ENCODE measurements at places on chromosomes 1 and 21.
A peak's percentile ranks its signal among the peaks of the same experiment; 100 is the strongest.

GRCh38 chr1:63112155-63112900 lies 210.0 kb upstream of the FOXD3 start:
- no peak for DNase-seq

DNA sequence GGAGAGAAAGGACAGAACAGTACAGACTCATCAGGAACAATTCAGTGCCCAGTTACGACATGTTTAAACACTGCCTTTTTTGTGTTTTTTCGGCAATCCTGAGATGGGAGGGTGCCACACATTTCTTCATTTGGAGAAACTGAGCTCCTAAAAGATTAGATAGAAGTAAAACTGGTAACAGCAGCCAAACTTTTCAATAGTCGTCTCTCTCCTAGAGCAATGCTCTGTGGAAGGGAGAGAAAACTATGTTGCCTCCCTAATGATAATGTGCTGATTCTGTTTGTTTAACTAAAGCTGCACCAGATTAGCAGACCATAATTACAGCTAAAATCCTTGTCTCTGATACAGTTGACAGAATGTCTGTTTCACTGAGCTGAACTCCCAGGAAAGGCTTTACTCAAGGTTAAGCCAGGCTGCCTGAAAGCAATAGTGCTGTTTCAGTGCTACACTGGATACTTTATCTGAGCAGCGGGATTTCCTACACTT lies 76.2 kb upstream of the CXADR start:
- DNase-seq, result no peak

DNA sequence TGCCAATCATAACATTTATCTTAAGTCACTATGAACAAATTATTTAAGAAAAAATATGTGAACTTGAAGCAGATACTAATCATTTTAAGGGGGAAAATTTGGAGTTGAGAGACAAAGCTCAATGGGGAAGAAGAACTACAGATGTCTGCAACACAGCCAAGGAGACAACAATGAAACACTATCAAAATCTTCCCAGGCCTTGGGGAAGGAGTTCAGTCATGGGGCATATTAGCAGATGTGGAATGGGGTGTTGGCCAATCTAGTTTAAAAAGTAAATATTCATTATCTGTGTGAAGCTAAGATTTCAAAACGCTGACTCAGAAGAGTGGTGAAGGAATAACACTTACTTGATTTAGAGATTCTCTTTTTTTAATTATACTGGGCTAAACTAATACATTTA lies 671.6 kb upstream of the ZP4 start:
- DNase-seq, result no peak

- no peak for DNase-seq
Measured at GRCh38 chr1:41935226-41935625, 16.5 kb upstream of the HIVEP3 start.

- no peak for DNase-seq
Measured at GRCh38 chr1:238468068-238468467, 577.3 kb upstream of the ZP4 start.

DNA sequence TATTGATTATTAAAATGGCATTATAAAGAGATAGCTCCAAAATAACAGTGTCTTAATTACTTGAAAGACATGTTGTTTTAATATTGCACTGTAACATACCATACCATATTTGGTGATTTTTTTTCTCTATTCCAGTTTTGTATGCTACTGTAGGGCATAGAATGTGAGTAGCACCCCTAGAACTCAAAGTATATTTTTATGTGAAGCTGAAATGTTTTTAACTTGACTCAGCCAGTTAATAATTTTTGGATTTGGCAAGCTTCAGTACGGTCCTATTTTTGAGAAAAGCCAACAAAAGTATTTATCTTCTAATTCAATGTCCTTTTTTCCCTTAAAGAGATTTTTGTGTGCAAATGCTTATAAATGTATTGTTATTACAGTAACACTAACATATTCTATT lies 593.8 kb downstream of the USP25 start:
- no peak for DNase-seq

DNA sequence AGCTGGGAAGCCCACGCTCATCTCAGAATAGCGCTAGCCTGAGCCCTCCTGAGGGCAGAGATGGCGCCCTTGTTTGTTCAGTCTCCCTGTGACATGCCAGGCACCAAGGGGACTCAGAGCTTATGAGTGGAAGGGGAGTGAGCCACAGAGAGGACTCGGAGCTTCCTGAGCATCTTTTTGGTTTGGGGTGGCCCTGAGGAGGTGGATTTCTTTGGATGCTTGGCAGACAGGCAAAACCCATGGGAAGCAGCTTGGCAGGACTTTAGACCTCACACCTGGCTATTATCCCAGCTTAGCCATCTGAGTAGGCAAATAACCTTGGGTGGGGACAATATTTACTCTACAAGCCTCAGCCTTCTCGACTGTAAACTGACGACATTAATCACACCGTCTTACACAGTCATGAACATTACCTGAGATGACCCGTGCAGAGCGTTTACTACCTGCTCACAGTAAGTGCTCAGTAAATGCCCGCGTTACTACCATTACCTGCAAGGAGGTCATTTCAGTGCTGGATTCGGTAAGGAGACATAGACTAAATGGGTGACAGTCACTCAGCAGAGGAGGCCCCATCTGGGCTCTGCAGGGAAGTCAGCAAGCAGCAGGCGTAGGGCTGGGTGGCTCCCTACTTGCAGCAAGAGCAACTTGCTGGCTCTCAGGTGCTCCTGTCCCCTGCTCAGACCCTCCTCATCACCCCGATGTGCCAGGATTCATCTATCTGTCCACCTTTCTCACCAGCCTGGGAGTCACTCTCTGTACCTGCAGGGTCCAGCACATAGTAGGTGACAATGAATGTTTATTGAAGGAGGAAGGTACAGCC lies 54.9 kb downstream of the KLHDC7A start:
- DNase-seq, result no peak

DNA sequence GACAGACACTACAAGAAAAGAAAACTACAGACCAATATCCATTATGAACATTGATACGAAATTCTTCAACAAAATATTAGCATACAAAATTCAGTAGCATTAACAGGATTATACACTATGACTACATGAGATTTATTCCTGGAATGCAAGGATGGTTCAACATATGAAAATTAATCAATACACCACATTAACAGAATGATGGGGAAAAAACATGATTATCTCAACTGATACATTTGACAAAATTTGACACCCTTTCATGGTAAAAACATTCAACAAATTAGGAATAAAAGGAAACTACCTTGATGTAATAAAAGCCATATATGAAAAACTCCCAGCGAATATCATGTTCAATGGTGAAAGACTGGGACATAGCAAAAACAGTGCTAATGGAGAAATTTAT lies 31.5 kb downstream of the TRPM2 start:
- DNase-seq, result no peak

DNA sequence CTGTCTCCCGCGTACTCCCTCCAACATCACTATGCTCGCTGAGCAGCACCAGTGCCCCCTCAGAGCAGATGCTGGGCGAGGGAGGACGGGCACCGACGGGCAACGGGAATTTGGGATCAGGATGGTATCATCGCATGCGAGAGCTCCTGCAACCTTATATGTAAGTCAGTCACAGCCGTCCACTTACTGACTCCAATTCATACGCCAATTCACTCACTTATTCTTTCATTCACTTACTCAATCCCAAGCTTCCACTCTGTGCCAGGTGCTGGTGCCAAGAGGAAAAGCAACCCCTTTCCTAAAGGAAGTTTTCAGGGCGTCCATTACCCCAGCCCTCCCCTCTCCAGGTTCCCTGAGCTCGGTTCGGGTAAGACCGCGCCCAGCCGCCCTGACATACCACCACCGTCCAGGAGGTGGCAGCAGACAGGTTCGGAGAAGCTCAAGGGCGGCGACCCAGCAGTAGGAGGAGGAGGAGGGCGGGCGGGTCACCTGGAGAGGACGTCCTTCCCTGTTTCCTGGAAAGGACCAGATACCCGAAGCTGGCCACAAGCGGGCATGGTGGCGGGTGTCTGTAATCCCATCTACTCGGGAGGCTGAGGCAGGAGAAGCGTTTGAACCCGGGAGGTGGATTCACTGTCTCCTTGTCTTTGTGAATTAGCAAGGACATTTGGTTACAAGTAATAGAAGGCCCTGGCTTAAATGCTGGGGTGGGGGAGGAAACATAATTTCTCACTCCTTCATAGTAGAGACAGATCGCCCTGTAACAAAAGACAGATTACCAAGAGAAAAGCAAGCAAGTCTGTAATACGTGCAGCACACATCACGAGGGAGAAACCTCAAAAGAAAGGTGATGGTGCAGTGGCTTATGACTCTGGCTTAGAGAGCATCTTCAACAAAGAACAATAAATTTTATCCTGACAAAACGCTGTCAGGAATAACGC lies 7.6 kb upstream of the IL22RA1 start:
- peak; percentile 66 for DNase-seq

DNA sequence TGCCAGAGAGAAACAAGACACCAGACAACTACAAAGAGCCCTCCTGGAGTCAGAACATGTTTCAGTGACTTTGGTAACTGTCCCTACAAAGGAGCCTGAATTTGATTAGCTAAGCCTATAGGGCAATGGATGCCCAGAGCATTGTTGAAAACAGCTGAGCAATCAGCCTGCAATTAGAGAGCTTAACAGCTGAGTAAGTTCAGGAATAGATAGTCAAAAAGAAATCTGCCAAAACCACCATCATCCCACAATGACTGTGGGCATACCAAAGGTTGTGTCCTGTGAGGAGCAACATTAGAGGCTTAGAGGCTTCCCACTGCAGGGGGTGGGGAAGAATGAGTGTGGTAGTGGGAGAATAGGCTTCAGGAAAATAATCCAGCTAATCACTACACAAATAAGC lies 32.1 kb downstream of the SH3BP5L start:
- DNase-seq, result no peak

GRCh38 chr21:41559658-41560631 lies 52.0 kb upstream of the TMPRSS2 start:
- no peak for DNase-seq

- no peak for DNase-seq
Measured at GRCh38 chr21:35506771-35507170, 457.7 kb upstream of the RUNX1 start.

DNA sequence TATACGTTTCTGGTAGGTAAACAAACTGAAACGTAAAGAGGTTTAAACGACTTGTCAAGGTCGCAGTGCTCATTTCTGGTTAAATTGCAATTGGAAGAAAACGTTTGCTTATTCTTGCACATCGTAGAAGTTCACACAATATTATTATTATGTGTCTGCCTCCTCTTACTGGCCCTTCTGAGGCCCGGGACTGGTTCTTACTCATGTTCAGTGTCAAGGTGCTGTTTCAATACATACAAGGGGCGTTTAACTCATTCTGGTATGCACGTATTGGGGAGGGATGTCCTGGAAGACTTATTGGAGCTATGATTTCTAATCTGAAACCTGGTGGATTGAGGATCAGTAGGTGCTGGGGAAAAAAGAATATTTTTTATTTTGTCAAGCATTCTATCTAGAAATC lies 932 bp downstream of the RPF1 start:
- DNase-seq, result no peak

- DNase-seq, result no peak
Measured at GRCh38 chr1:94772845-94773244, 47.3 kb upstream of the SLC44A3 start.

DNA sequence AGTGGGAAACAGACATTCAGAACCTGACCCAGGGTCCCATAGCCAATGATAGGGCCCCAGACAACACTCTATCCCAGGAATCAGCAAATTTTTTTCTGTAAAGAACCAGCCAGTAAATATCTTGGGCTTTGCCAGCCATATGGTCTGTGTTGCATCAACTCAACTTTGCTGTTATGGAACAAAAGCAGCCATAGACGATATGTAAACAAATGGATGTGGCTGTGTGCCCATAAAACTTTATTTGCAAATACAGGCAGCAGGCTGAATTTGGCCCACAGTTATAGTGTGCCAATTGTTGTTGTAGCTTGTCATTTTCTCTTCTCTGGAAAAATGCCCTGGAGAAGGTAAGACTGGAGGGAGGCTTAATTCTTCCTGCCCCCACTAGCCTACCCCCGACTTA lies 431.1 kb upstream of the VAMP3 start:
- no peak for DNase-seq

DNA sequence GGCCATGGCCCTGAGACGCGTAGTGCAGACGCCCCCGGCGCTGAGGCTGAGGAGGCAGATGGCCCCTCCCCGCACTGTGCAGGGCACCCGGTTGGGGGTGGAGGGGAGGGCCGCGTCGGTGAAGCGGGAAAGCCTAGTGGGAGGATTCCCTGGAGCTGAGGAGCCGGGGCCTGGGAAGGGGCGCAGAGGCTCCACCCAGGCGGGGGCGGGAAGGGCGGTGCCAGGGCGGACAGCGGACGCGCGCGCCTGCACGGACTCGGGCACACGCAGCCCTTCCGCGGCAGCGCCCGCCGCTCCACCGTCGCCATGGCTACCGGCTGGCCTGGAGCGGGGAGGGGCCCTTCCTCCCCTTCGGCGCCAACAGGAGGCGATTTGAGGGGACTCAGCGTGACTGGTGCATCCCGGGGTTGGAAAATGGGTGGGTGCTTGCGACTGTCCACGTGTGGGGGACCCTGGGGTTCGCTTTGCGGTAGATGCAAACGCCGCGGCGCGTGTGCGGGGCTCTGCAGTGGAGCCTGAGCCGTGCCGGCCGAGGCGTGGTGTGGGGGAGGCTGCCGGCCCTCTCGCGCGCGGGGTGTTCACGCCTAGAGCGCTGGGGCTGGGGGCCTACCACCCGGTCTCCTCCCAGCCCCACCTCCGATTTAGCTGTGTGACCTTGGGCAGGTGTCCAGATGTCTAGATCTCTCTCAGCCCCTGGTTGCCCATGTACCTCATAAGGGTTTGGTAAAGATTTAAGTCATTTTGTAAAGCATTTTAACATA lies 35.1 kb downstream of the PTPRF start:
- no peak for DNase-seq

- no peak for DNase-seq
Measured at GRCh38 chr1:91818713-91818975, 67.3 kb downstream of the TGFBR3 start.

GRCh38 chr1:200869753-200870391 lies 2.9 kb upstream of the GPR25 start:
- DNase-seq, result no peak

- DNase-seq, result no peak
Measured at GRCh38 chr1:155130272-155131006, 2.8 kb downstream of the EFNA1 start.

GRCh38 chr1:65026235-65026634 lies 59.9 kb upstream of the JAK1 start:
- no peak for DNase-seq

GRCh38 chr1:115218034-115218405 lies 120.0 kb downstream of the NGF start:
- no peak for DNase-seq

DNA sequence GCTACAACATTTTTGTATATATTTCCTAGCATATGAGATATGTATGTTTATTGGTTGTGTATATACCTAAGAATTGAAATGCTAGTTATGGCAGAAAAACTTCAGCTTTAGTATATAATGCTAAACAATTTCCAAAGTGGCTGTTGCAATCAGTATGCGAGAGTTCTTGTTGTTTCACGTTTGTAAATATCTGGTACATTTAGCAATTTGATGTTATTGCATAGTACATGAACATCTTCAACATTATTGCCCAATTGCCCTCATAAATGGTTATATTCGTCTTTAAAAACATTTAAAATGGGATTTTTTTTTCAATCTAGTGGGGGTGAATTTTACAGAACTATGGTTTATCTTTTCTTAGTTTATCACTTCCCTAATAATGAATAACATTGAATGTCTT lies 86.2 kb upstream of the HP1BP3 start:
- no peak for DNase-seq

GRCh38 chr1:32329931-32330466 lies 6.0 kb downstream of the MARCKSL1 start:
- DNase-seq, result no peak

GRCh38 chr21:43355266-43355924 lies 71.5 kb downstream of the SIK1 start:
- no peak for DNase-seq
